ENCODE measurements at places on chromosomes 3 and 15. TPM values are rescaled to one million over a fixed set of nuclear protein-coding genes. Genes with fewer than 3 reads are reported as not detected.
A peak's percentile ranks its signal among the peaks of the same experiment; 100 is the strongest.

DNA sequence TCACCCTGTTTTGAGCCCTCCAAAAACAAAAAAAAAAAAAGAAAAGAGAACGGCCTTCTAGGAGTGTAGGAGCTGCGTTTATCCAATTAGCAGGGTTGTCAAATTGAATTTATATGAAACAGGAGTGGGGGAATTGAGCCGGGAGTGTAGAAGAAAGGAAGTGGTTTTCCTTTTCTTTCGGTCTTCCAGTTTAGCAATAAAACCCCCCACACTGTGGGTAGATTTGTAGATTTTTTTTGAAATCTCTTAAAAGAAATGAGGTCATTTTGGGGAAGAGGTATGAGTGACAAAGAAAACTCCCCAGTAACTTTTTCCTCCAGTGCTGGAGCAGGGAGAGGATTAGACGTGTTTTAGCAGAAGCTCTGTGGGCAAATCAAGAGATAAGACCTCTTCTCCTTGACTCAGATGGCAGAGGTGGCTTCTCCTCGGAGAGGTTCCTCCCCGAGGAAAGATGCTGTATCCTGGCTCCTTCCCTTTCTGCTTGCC is 30.8 kb downstream of the BOC start:
- DNase-seq: peak; percentile 85

DNA sequence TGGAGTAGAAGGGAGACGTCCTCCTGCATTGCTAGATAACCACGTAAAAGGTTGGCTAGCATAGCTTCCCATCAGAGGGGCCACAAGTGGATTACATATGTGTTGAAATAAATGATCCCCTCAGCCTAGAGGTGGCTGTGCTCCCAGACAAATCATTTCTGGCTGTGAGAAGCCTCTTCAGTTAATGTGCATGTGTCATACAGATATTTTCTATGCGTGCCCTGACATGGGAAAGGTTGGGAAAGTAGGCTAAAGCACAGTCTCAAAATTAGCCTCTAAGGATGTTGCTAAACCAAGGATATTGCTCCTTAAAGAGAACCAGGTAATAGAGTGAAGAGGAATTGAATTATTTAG is 17.8 kb downstream of the USP3 start:
- DNase-seq: no peak

CHRM5 gene
- total RNA-seq: not detected

DNA sequence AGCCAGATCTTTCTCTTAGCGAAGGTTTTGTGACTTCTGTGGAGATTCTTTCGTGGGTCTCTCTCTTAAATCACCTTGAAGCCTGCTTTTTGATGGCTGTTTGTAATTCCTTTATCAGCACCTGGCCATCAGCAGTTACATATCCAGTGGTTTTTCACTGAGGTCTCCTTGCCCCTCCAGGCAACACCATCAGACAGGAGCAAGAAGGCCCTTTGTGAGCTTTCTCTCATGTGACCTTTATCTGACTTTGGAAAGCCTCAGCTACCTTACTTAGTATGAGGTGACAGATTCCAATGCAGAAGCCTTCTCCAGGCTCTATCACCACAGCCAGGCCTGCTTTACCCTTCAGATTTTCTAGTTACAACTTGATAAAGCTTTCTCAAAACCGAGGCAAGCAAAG is 30.0 kb upstream of the P3H2 start:
- no peak for DNase-seq

DNA sequence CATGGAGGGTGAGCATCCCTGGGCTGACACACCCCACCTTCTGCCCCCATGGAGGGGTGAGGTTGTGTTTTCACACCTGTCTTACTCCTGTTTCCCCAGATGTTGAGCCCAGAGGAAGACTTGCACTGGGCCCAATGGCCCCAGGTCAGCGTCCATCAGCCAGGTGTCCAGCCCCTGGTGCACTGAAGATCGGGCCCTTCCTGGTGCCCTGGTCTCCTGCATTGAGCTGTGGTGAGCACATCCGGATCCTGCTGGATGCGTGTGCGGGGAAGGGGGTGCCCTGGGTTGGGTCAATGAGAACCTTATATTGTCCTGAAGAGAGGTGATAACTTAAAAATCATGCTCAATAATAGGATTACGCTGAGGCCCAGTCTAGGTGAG is 227.3 kb downstream of the SNRPN start:
- DNase-seq: no peak

DCLK3 gene
- total RNA-seq: not detected

DNA sequence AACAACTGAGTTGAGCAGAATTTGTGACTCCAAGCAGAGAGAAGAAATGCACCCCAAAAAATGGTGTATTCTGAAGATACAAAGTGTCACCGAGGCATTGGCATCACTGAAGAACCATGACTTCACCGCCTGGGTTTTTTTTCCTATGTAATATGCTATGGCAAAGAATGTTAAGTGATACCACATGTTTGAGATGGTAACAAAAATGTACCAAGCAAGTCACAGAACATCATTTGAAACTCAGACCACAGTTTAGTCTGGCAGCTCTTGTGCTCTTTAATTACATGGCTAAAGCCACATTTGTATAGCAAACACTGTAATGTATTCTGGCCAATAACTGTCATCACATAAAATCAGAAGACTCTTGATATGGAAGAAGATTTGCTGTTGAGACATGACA is 323.5 kb downstream of the ULK4 start:
- DNase-seq: peak; percentile 11

UBA7 gene
- 27.2 TPM for total RNA-seq

DNA sequence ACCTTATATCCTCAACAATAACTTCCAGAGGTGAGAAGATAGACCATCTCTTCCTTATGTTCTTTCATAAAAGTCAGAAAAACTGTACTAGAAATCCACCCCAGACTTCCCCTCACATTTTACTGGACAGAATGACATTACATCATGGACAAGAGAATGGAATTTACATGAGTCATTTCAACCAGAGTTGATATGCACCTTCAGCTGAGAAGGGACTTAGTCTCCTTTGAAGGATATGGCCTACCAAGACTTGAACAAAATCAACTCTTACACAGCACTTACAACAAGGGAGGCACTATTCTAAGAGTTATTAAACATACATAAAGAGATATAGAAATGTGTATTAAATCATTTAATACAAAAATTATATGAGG is 380.0 kb upstream of the DPH6 start:
- DNase-seq: peak; percentile 5

DNA sequence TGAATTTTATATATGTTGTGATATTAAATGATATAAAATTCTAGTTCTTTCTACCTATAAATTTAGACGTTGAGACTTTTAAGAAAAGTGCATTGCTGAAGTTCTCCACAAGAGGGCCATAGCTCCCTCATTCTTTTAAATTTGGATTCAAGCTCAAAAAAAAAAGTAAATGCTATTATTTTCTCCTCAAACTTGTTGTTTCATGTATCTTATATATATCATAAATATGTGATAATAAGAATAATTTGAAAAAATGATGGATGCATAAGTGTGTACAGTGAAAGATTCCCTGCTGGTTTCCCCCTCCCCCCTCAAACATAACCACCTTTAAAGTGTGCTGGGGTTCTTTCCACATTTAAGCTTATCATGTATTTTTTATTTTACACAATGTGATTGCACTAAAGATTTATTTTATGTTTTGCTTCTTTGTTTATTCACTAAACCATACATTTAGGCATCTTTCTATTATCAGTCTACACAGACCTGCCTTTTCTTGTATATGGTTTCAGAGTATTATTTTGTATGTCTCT is 769.4 kb upstream of the GOLIM4 start:
- DNase-seq: peak; percentile 22

LRRC2 gene
- 0.12 TPM for total RNA-seq

Data from RPMI7951 (cell line).